ENCODE measurements at places on chromosomes 6 and 20.
A peak's percentile ranks its signal among the peaks of the same experiment; 100 is the strongest.

DNA sequence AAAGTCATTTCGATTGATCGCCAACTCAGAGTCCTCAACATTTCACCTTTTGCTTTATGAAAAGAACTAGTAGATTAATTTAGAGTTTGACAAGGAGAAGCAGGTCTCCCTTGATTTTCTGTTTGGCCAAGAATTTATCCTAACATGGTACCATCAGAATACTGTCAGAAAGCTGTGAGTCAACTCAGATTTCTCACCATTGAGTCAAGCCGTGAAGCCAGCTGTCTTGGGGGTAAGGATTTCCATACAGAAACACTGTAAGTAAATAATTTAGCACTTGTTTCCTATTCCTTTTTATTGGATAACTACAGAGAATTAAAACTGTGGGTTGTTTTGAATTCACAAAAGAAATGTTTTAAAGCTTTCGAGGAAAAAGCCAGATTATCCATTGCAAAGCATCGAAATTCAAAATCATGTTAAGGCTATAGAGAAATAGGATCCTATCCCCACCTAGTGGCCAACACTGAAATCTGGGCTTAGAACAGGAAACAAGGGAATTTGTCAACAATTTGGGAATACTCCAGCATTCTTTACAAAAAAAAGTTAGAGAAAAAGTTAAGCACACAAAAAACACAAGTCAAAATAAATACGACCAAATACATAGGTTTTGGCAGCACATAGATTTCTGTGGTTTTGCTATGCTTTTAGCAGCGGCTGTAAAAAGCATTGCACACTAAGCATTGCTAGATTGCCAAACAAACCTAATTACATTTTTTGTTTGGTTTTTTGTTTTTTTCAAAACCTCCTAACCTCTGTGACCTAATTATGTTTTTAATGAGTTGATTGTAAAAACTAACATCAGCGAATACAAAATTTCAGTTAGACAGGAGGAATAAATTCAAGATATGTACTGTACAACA, 44.2 kb downstream of the COL11A2 start:
- no peaks in the 10 kb centered on the region for H3K4me1 ChIP-seq
- H3K27ac ChIP-seq, result no peak overlapping the region
- DNase-seq, result peak; percentile 86
- H3K27me3 ChIP-seq, result no peaks in the 10 kb centered on the region

DNA sequence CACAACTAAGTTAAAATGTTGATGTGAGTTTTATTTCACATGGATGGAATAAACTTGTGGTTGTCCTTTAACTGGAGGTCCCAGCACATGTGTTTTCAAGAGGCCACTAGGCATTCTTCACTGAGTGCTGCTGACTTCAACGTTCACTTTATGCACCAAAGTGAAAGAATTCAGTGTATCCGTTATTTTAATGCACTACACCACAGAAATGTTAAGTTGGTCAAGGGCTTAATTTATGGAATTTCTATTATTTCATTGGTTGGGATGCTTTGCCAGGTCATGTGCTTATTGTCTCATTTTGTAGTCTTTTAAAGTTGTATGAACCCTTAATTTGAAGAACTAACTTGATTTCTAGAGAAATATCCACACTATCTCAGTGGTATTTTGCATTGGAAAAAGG, 106.4 kb downstream of the PPP1R14C start:
- peaks cover 6% of the 10 kb centered on the region for H3K4me1 ChIP-seq
- H3K4me3 ChIP-seq, result no peak overlapping the region
- H3K27me3 ChIP-seq, result no peaks in the 10 kb centered on the region

DNA sequence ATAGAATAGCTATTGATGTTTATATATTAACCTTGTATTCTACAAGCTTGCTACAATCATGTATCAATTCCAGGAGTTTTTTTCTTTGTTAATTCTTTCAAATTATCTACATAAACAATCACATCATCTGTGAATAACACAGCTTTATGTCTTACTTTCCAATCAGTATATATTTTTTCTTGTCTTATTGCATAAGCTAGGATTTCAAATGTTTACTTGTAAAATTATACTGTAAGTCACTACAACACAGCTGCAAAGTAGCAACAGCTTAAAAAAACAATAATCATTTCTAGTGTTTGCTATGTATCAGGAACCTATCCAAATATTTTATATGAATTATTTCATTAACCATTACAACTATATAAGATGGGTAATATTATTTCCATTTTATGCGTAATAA, 270.4 kb downstream of the KIF16B start:
- no peak for DNase-seq
- no peaks in the 10 kb centered on the region for H3K36me3 ChIP-seq
- H3K4me1 ChIP-seq, result no peaks in the 10 kb centered on the region
- H3K4me3 ChIP-seq, result no peak overlapping the region
- H3K27me3 ChIP-seq, result no peaks in the 10 kb centered on the region
- no peak overlapping the region for H3K27ac ChIP-seq

DNA sequence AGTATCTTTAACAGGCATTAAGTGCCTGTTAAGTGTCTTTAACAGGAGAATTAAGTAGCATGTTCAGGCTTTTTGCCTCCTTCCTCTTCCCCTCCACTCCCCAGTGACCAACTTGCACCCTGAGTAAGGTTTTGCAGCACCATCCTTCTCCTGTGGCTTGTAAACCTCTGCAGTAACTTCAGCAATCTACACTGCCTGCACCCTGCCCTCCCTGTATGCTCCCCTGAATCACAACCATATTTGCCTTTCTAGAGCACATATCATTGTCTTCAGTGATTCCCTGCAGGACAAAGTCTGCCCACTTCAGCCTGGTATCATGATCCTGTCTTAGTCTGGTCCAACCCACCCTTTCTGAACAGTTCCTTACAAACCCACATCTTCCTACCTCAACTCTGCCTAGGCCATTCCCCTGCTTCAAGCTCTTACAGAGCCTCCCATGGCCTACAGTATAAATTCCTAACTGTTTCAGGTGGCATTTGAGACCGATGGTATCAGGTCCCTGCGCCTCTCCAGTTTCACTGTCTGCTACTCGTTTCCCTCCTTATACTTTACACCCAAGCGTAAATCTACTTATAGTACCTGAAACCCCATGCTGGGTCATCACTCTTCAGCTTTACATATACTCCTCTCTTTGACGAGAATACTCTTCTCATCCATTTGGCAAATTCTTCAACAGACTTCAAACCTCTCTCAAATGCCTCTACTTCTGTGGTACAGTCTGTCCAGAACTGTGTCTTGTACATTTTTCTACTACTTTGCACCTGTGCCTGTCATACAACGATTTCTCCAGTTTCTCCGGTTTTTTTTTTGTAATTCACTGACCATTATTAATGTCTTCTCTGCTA, 69.8 kb downstream of the ZHX3 start:
- DNase-seq, result no peak
- H3K4me1 ChIP-seq, result no peaks in the 10 kb centered on the region
- H3K27me3 ChIP-seq, result no peaks in the 10 kb centered on the region
- no peaks in the 10 kb centered on the region for H3K36me3 ChIP-seq

GRCh38 chr6:168939796-168940195, 313.9 kb downstream of the THBS2 start:
- H3K4me1 ChIP-seq, result no peaks in the 10 kb centered on the region
- no peak overlapping the region for H3K4me3 ChIP-seq
- DNase-seq, result no peak
- peaks cover 5% of the 10 kb centered on the region for H3K27me3 ChIP-seq
- H3K36me3 ChIP-seq, result no peaks in the 10 kb centered on the region

- no peak for DNase-seq
- H3K27me3 ChIP-seq, result no peaks in the 10 kb centered on the region
- no peaks in the 10 kb centered on the region for H3K4me1 ChIP-seq
Measured at GRCh38 chr20:51199920-51200319, 177.0 kb upstream of the KCNG1 start.

GRCh38 chr20:14332866-14333265, 4.5 kb downstream of the FLRT3 start:
- H3K36me3 ChIP-seq, result no peaks in the 10 kb centered on the region
- no peak for DNase-seq
- H3K4me1 ChIP-seq, result no peaks in the 10 kb centered on the region
- H3K27ac ChIP-seq, result no peak overlapping the region
- H3K4me3 ChIP-seq, result no peak overlapping the region

- no peak overlapping the region for H3K4me3 ChIP-seq
- no peak for DNase-seq
- H3K4me1 ChIP-seq, result no peaks in the 10 kb centered on the region
- H3K36me3 ChIP-seq, result no peaks in the 10 kb centered on the region
- no peak overlapping the region for H3K27ac ChIP-seq
- no peaks in the 10 kb centered on the region for H3K27me3 ChIP-seq
Measured at GRCh38 chr6:64680446-64680845, 1026.6 kb downstream of the EYS start.

- H3K27me3 ChIP-seq, result no peaks in the 10 kb centered on the region
- peak; percentile 54 for DNase-seq
- no peak overlapping the region for H3K27ac ChIP-seq
- H3K4me1 ChIP-seq, result peaks cover 1% of the 10 kb centered on the region
Measured at GRCh38 chr6:498795-499231, 107.3 kb downstream of the IRF4 start.

Measured in lung (tissue), 17 donors.